ENCODE measurements at places on chromosomes 6 and 20. TPM values are rescaled to one million over a fixed set of nuclear protein-coding genes. Genes with fewer than 3 reads are reported as not detected.

Gene MED23
- 30.0 TPM for total RNA-seq

Gene PPP1R16B
- total RNA-seq, result 0.02 TPM

Gene PRICKLE4
- total RNA-seq, result not detected

GRCh38 chr6:164057876-164058275 is 643.4 kb downstream of the QKI start:
- DNase-seq, result no peak

DNA sequence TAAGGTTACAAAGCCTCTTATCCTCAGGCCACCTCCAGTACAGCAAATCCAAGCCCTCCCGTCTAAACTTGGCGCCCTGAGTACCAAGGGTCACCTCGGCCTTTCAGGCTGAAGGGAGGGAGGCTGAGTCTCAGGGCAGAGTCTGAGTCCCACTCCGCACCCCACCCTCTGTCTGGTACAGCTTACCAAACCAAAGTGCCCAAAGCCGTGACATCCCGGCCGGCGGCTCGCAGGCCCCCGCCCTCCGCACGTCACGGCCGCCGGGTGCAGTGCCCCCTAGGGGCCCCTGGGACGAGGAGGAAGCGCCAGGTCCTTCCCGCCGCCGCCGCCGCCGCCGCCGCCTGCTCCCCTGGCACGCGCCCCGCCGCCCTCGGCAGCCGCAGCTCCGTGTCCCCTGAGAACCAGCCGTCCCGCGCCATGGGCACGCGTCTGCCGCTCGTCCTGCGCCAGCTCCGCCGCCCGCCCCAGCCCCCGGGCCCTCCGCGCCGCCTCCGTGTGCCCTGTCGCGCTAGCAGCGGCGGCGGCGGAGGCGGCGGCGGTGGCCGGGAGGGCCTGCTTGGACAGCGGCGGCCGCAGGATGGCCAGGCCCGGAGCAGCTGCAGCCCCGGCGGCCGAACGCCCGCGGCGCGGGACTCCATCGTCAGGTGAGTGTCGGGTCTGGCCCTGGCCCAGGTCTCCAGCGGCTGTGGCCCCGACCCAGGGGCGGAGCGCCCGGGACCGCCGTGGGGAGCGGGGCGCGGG is at the start of gene MTHFD1L:
MTHFD1L (plus strand) TSS at position 297 of the 741 bp plus-strand sequence; CDS start at position 418, 121 bp downstream.
- DNase-seq, result peak; percentile 73

GRCh38 chr6:113735491-113735890 is 121.7 kb upstream of the MARCKS start:
- no peak for DNase-seq

DNA sequence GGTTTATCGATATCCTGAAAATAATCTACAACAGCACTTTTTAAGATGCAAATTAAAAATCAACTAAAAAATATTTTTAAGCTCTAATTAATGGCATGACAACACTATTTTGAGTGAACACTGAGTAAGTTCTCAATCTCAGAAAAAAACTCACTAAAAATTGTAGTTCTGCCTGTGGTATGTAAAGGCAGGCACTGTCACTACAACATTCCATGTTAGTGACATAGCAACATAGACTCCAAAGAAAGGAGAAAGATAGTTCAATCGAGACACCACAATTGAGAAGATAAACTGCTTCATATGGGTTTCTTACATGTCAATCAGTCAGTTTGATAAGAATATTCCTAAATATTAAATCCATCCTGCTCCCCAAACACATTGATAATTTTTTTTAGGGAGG is 38.0 kb downstream of the COL12A1 start:
- DNase-seq, result no peak

DNA sequence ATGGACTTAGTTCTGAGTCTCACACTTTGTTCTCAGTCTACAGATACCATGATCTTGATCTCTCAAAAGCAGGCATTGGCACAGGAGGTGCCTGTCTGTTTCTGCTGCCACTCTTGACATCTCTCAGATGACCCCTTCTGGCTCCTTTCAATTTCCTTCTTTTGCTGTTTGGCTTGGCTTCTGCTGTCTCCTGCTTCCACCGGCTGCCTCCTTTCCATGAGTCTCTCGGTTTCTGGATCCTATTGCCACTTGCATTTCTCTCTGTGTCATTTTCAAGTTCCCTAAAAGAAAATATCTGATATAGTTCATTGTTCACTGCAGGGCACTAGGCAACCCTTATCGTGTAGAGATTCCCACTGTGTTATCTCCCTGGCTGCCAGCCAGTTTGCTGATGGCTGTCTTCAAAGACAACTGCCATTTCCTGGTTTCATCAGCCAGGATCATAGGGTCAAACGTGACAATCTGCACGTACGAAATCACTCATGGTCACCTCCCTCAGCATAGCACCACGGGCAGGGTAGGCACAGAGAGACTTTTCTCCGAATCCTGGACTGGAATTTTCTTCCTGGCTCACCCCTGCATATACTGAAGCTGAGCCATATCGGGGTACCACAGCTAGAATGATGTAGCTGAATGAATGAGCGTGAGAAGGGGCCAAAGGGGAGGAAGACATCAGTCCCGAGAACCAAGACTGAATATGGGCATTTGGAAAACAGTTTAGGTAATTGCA is 144.6 kb upstream of the TMEM170B start:
- DNase-seq, result peak; percentile 100

GRCh38 chr6:14475306-14475705 is 357.7 kb downstream of the CD83 start:
- no peak for DNase-seq

DNA sequence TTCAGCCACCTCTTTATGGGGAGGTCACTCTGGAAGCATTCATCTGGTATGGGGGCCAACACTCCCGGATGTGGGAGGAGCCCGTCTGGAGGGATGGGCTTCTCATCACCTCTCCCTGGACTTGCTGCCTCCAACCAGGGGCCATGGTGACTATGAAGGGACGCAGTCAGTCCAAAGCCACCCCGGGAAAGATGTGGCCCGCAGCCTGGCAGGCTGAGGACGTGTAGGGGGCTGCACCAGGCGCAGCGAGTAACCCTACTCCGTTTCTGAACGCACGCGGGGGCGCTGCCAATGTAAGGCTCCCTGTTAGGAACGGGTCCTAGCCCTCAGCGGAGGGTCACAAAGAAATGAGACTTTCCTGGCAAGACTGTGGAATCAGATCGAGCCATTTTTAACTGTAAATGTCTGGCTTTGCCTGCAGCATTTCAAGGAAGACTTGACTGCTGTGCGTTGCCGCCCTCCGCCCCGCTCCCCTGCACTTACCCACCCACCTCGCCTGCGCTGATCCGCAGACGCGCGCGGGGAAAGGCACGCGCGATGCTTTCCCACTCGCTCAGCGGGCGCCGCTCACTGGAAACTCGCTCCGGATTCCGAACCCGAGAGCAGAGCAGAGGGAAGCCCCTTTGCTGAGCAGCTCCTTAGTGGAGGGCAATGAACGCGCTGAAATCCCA is 55.1 kb downstream of the IL20RA start:
- DNase-seq, result no peak

DNA sequence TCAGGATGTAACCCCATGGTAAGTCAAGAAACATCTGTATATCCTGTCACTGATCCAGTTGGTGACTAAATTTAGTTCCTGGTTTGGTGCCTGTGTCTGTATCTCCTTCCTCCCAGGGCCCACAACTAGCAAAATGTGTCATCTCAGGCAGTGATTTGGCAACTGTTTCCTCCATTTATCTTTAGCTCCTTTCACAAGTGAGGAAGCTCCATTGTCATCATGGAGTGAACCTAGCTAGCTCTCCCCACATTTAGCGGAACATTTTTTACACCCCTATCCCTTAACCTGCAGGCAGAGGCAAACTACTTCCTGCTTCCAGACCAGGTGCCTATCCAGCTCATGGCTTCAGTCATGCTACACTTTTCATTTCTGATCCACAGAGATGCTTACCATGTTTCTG is 99.5 kb downstream of the IPCEF1 start:
- DNase-seq, result no peak
